Neural progenitor cell (in vitro differentiated cells): ENCODE measurements at places on chromosomes 12 and 14. TPM values are rescaled to one million over a fixed set of nuclear protein-coding genes. Genes with fewer than 3 reads are reported as not detected.

Gene FAM222A
- total RNA-seq: 2.5 and 10.6 TPM in 2 replicates

GRCh38 chr12:77746096-77746495 lies 84.6 kb upstream of the NAV3 start:
- no peak for DNase-seq

DNA sequence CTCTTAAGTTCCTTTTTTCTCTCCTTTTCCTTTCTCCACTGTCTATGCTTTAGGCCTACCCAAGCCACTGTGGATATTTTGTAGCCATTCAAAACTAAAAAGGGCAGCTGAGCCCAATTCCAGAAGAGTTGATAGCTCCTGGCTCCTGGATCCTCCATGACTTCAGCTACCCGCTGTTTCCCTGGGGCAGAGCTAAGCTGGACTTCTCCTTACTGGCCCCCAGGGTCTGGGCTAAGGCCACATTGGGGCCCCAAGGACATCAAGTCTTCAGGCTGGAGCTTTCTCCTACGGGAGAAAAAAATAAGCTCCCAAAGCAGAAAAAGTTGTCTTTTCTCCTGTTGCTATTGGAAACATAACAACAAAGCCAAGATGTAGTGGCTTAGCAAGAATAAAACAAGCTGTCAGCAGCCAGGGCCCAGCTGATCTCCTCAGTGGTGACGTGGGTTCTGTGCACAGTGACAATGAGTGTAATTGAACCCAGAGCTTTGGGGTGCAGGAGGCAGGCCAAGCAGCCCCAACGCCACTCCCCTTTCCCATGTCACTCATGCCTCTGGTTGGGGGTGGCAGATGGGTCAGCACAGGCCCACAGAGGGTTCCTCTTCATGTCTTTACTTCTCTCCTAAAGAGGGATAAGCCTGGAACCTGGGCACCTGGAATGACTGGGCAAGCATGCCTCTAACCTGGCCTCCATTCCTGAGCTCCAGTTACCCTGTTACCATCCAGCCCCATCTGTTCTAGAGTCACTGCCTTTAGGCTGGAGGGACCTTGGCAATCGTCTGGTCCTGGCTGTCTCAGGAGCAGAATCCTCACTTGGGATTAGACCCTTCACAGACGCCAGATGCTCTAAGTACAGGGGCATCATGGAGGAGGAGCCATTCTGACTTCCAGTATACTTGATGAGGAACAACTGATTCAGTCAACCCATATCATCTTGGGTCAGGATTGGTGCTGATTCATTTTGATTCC lies 171.2 kb downstream of the ZFP36L1 start:
- no peak for DNase-seq

- no peak for DNase-seq
Observed at GRCh38 chr12:111443586-111443985, 37.9 kb downstream of the SH2B3 start.
